ENCODE measurements at places on chromosomes 1 and 21. TPM values are rescaled to one million over a fixed set of nuclear protein-coding genes. Genes with fewer than 3 reads are reported as not detected.

DNA sequence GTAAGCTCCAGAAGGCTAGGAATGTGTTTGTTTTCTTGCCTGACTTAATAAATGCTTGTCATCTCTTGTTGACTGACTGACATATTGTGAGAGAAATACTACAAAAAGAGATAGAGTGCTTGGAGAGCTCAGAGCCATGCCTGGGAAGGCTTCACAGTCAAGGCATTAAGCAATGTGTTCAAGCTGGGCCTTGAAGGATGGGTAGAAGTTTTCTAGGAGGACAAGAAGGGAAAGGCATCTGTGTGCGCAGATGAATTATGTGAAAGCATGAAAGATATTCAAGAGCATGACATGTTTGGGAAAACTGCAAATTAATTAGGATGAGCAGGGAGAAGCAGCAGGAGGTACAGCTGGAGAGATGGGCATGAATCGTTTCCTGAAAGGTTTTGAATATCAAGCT, 5.6 kb downstream of the SLAMF8 start:
- no peaks in the 10 kb centered on the region for H3K27me3 ChIP-seq
- peaks cover 8% of the 10 kb centered on the region for H3K4me1 ChIP-seq
- H3K4me3 ChIP-seq: no peak overlapping the region
- H3K27ac ChIP-seq: no peak overlapping the region
- no peak for DNase-seq
- H3K36me3 ChIP-seq: no peaks in the 10 kb centered on the region

- no peaks in the 10 kb centered on the region for H3K4me1 ChIP-seq
- H3K4me3 ChIP-seq: no peak overlapping the region
- no peaks in the 10 kb centered on the region for H3K27me3 ChIP-seq
- no peak for DNase-seq
- H3K27ac ChIP-seq: no peak overlapping the region
Measured at GRCh38 chr1:77283701-77284425, 2.0 kb downstream of the AK5 start.

DNA sequence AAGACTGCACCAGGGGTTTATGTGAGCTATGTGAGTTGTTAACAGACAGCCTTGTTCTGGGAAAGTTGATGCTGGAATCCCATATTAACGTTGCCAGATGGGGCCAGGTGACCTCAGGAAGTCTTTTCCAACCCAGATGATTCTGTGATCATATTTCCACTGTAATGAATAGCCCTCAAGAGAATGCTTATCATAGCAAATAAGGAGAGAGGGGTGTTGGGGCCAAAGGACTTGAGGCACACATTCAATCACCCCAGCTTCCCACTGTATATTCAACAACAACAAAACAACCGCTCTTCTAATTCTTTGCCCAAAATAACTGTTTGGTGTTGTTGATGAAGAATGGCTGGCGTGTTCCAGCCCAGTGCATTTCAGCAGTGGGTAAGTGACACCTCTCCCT, 14.1 kb downstream of the ZNF697 start:
- no peaks in the 10 kb centered on the region for H3K36me3 ChIP-seq
- no peaks in the 10 kb centered on the region for H3K27me3 ChIP-seq
- no peak overlapping the region for H3K27ac ChIP-seq
- H3K4me3 ChIP-seq: no peak overlapping the region

DNA sequence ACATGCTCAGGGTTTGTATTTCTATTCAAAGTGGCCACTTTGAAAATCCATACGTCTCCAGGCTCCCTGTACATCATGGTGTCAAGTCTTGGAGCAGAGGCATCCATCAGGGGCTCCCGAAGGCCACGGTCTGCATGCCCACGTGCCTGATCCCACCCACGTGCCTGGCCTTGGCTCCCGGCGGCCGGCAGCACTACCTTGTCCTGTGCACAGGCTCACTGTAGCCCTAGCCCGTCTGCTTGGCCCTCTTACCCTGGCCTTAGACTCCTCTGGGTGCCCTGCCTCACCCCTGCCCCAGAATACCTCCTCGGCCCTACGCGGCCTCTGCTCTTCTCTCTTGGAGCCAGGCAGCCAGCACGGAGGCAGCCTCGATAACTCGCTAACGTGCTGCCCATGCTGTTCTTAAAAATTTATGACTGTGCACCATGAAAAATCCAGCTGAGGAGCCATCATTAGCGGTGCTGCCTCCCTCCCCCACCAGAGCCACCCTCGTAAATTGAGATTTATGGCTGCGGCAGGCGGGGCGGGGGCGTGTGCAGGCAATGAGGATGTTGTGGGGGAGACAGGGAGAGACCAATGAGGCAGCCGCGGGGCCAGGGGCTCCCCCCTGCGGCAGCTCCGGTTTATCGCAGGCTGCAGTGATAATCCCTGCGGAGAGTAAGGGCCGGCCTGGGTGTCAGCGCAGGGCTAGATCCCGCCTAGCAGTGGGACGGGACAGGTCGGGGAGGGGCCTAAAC, 24.6 kb downstream of the DMAP1 start:
- peaks cover 7% of the 10 kb centered on the region for H3K4me1 ChIP-seq
- H3K27me3 ChIP-seq: no peaks in the 10 kb centered on the region

- H3K27me3 ChIP-seq: no peaks in the 10 kb centered on the region
- peaks cover 4% of the 10 kb centered on the region for H3K4me1 ChIP-seq
- DNase-seq: no peak
- no peak overlapping the region for H3K4me3 ChIP-seq
- no peaks in the 10 kb centered on the region for H3K36me3 ChIP-seq
Measured at GRCh38 chr1:101220906-101221305, 15.9 kb upstream of the S1PR1 start.

The GLIS1 gene
- not detected for total RNA-seq

The INKA2 gene
- total RNA-seq: 5.6 TPM

The ELAPOR1 gene
- 5.8 TPM for total RNA-seq

The GPR52 gene
- 2.3 TPM for total RNA-seq

The COL6A1 gene
- total RNA-seq: 0.51 TPM

The E2F2 gene
- 54.8 TPM for total RNA-seq

The TMEM35B gene
- 33.7 TPM for total RNA-seq

Measured in naive thymus-derived CD4-positive, alpha-beta T cell (primary cell).